ENCODE measurements at places on chromosomes 7 and 10.

GRCh38 chr7:118590107-118590506 lies 365.6 kb downstream of the ANKRD7 start:
- DNase-seq: no peak

GRCh38 chr7:18400275-18400674 lies 95.3 kb upstream of the HDAC9 start:
- no peak for DNase-seq

DNA sequence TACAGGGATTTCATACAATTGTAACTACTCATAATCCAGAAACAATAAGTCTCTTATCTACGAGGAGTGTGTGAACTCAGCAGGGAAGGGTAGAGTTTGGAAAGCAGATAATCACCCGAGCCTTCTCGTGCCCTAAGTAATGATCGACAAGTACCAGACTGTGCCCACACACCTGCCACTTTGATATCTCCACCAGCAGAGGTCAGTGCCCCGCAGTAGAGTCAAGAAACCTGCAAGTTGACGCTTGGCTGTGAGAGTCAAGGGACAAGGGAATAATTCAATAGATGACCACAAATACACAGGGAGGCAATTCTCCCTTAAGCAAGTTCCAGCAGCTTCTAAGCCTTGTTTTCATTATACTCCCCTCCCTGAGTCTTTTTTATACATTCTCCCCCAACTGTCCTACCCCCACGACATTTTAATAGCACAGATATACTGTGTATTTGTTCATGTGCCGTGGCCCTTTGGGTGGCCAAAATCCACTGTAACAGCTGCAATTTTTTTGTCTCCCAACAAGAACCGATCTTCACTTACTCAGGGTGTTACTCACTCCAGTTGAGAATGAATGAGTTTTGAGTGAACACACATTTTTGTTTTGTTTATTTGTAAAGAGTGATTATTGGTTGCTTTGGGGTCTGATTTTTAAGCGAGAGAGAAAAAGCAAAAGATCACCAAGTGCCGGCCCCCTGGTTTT lies 106.9 kb upstream of the RHEB start:
- no peak for DNase-seq

DNA sequence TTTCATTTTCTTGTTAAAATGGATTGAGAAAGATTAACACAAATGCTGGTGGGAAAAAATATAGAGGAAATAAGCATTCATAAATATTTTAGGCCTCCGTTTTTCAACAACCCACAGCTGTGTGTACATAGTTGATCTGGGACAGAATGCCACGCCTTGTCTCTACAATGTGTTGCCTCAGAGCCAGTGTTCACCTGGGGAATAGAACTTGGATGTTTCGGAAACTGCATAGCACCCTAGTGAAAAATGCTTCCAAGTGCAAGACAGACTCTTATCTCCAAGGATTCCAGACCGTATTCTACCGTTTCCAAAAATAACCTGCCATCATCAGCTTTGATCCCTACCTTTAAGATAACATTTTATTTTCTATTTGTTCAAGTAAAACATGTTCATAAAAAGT lies 260.9 kb downstream of the SDK1 start:
- DNase-seq: no peak

DNA sequence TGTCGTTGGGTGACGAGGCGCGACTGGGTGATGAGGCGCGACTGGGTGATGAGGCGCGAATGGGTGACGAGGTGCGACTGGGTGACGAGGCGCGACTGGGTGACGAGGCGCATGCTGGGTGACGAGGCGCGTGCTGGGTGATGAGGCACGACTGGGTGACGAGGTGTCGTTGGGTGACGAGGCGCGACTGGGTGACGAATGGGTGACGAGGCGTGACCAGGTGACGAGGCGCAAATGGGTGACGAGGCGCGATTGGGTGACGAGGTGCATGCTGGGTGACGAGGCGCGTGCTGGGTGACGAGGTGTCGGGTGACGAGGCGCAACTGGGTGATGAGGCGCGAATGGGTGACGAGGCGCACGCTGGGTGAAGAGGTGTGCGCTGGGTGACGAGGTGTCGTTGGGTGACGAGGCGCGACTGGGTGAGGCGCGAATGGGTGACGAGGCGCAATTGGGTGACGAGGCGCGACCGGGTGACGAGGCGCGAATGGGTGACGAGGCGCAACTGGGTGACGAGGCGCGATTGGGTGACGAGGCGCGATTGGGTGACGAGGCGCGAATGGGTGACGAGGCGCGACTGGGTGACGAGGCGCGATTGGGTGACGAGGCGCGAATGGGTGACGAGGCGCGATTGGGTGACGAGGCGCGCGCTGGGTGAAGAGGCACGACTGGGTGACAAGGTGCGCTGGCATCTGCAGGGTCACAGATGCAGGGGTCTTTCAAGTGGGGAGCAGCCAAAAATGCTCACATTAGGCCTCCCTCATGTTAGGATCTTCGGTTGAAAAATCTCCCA lies 7.9 kb upstream of the NOM1 start:
- no peak for DNase-seq

- no peak for DNase-seq
Observed at GRCh38 chr7:158810846-158811245, 18.5 kb downstream of the ESYT2 start.

DNA sequence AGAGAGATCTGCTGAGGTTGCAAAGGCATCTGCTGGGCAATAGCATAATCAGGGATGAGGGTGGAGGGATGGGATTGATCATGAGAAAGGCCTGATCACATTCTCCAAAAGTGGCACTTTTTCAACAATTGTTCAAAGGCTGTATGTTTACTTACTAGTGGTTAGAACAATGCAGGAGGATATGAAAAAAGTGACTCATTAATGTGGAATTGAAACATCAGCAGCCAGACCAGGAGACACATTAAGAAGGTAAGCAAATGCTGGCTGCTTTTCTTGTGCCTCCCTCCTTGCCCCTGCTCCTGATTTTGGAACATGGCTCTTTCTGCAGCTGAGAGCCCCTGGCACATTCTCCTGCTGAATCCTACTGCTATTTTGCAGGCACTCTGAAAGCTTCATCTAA lies 63.5 kb downstream of the FAM204A start:
- DNase-seq: no peak

DNA sequence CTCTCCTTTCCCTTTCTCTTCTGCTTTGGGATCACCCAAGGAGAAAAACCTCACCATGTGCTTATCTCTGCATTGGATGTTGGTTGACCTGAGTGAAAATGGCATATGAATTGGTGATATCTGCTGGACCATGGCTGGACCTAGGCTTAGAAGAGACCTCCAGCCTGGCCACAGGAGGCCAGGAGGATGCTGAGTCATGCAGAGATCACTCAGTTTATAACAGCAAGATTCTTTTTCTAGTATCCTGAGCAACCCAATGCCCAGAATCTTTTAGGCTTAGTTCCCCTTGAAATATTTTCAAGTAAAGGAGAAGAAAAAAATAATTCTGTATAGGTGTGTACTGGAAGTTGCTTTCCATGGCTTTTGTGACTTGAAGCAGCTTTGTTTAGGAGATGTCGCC lies 236.3 kb downstream of the KLF6 start:
- no peak for DNase-seq

DNA sequence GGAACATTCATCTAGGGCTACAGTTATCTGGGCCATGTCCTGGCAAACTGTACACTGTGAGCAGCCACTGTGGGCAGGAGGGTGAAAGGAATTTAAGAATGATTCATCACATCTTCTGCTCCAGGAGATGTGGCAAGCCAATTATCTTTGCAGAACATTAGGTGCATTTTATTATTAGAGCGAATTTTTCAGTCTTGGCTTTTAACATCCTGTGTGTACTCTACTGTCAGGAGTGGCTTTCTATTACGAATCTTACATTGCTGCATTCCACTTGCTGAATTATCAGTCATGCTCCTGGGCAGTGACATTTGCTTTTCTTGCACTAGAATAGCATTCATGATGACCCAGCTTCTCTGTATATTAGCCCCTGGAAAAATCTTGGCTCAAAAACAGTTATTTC lies 109.2 kb upstream of the TARP start:
- no peak for DNase-seq

GRCh38 chr10:34941471-34942357 lies 126.6 kb upstream of the PARD3 start:
- no peak for DNase-seq

GRCh38 chr7:86884152-86884551 lies 175.3 kb downstream of the ELAPOR2 start:
- DNase-seq: no peak

GRCh38 chr7:4602905-4603842 lies 78.9 kb upstream of the FOXK1 start:
- DNase-seq: no peak

- no peak for DNase-seq
Observed at GRCh38 chr7:21317966-21318915, 109.6 kb upstream of the SP4 start.

GRCh38 chr7:42106562-42106961 lies 130.4 kb downstream of the GLI3 start:
- DNase-seq: no peak

DNA sequence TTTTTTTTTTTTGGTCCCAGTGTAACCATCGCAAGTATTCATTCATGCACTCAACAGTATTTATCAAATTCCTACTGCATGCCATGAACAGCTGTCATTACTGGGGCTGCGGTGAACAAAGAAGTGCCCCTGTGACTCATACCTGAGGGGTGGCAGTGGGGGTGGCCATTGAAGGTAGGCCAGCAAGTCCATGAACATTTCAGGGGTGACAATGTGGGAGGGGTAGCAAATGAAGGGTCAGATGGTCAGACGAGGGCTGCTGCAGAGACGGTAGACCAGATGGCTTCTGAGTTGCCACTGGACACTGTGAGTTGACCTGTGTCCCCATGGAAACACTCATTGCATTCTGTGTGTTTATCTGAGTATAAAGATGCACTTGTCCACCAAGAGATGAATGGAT lies 92.5 kb upstream of the PITRM1 start:
- no peak for DNase-seq

DNA sequence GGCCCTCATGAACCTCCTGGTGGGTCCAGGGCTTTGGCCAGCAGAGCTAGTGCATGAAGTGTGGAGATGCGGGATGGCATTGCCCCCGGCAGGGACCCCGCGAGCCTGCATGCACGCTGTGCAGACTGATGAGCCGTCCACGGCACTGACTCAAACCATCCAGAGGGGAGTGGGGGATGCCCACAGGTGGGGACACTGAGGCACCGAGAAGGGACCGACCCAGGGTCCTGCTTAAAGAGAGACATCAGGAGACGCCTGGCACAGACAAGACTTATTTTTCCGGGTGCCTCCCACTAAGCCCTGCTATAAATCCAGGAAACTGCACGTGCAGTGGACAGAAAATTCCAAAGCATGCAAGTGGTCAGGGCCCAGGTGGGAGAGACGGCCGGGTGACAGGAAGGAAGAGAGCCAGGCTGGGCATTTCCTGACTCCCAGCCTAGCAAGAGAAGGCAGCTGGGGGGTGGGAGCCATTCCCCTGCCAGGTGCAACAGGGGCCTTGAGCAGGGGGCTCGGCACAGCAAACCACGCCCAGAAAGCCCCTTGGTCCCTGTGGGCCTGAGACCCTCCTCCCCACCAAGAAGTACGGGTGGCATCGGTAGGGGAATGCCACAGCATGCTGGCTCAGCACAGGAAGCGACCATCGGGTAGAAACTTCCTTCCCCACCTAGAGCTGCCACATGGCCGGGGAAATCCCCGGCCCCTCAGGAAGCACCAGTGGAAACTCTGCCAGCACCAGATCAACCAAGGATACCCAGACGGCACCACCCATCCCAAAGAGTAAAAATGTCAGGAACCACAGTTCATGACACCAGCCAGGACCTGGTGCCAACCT lies 91.5 kb downstream of the FOXL3 start:
- DNase-seq: no peak

- DNase-seq: no peak
Observed at GRCh38 chr7:92840316-92840715, 3.9 kb upstream of the CDK6 start.

- no peak for DNase-seq
Observed at GRCh38 chr7:87672217-87672616, 44.0 kb downstream of the RUNDC3B start.

DNA sequence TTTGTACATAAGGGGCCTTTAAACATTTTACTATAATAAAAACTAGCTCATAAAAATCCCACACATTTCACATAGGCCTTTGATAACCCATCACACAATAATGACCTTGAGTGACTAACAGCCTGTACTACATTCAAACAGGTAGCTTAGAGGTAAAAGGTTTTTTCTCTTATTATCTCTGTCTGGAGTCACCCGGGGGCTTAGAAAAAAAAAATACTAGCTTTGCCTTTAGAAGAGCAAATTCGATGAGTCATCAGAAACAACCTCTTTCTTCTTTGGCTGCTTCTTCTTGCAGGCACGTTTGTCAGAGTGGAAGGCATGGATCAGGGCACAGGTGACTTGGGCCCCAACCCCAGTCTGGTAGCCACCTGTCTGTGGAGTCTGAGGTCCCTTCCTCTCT lies 43.4 kb upstream of the ADO start:
- no peak for DNase-seq

DNA sequence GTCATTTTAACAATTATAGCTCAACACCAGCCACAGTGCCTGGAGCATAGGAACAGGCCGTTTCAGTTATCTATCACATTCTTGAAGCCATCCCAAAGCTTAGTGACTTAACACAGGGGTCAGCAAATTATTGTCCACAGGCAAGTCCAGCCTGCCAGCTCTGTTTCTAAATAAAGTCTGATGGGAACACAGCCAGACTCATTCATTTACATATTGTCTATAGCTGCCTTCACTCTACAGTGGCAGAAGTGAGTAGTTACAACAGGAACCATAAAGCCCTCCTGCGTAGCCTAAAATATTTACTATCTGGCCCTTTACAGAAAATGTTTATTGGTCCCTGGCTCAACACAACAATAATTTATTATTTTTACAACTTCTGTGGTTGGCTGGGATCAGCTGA lies 407.5 kb upstream of the AUTS2 start:
- DNase-seq: no peak

DNA sequence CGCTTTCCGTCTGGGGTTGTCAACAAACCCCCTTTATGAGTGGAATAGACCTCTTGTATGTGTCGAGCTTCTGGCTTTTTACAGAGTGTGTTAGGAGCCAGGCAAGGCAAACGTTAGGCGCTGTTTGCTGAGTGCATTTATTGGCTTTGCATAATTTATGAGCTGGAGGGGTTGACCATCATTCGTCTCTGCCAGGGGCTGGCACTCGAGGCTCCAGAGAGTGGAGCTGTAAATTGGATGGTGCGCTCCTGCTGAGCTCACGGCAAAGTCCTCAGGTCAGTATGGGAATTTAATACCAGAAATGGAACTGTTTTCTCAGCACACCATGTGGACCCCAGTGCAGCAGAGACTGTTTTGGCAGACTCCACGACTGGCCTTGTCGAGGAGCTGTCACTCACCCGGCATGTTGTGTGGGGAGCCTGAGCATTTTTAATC lies 699.4 kb upstream of the GALNT17 start:
- no peak for DNase-seq

GRCh38 chr7:44470135-44470479 lies 20.4 kb downstream of the NUDCD3 start:
- no peak for DNase-seq

All from GOT3 (cell line).